ENCODE measurements at places on chromosomes 6 and 20.

GRCh38 chr6:106906232-106906631 lies 68.3 kb downstream of the CD24 start:
- DNase-seq: no peak

- no peak for DNase-seq
Measured at GRCh38 chr20:48782053-48782452, 45.7 kb downstream of the PREX1 start.

DNA sequence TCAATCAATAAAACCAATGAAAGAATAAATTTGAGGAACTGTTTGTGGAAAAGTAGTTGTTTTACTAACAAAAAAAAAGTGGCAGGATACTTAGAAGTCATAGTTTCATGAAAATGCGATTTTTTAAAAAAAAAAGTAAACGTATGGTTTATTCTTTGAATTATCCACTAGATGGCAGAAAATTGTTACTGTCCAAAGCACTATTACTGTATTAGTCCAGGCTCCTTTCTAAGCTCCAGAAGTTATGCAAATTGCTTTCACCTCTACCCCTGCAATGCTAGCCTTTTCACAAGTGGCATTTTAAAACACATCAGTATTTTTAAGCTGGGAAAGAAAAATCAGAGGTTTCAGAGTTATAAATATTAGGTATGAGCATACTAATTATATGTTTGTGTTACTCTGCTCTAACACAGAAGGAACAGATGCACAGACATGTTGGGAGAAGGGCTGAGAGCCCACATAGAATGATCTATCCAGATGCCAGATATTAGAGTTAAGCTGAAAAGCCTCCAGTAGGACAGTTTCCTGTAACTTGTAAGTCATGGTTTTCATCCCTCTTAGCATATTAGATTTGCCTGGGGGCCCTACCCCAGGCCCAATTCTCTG lies 63.9 kb downstream of the FHL5 start:
- DNase-seq: no peak

GRCh38 chr20:31638317-31638716 lies 605 bp downstream of the COX4I2 start:
- no peak for DNase-seq

GRCh38 chr20:49579874-49580812 lies 12.2 kb upstream of the PTGIS start:
- DNase-seq: no peak

- peak; percentile 38 for DNase-seq
Measured at GRCh38 chr20:22312744-22313346, 271.5 kb downstream of the FOXA2 start.

DNA sequence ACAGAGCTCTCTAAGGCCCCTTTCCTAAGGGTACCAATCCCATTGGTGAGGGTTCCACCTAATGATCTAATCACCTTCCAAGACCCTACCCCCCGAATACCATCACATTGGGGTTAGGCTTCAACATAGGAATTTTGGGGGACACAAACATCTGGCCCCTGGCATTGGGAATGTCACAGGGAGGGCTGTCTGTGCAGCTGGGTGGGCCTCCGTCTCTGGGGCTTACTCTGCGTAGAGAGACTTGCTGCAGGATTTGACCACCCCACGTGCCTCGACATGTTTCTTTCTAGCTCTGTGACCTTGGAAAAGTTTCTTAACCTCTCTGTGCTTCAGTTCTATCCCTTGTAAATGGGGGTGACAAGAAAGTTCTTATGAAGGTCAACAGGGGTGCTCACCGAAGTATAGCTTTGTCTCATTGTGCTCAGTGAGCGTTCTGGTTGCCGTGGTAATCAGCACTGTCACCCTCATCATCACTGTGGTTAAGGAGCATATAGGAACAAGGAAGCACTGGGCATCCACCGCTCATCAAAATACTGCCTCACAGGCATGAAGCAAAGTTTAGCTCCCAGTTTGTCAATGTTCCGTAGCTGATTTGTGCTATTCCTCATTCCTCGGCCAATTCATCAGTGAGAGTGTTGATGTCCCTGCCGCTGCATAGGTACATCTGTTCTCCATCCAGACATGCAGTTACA lies 152.8 kb downstream of the SYCP2 start:
- DNase-seq: no peak

DNA sequence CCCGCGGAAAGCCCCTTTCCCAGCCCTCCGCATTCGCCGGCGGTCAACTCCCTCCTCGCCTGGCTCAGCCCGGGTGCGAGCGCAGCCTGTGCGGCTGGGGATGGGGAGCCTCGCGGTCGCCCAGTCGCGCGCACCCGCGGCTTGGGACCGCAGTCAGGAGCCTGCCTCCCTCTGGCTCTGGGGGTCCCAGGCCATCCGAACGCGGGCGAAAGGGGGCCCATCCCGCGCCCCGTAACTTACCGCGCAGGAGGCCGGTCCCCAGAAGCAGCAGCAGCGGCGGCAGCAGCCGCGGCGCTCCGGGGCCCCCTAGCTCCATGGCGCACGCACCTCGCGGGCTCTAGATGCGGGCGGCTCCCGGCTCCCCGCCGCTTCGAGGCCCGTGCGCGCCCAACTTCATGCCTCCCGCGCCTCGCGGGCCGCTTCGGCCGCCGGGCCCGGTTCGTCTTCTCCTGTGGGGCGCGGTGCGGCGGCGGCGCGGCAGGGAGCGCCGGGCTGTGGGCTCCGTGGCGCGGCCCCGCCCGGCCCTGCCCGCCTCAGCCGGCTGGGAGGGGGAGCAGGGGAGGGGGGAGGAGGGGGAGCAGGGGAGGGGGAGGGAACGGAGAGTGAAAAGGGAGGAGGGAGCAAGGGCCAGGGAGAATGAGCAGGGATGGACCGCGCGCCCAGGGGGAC lies at the start of gene CHRNA4:
CHRNA4 (minus strand) TSS at position 500 of the 669 bp plus-strand sequence; CDS start at position 316, 184 bp downstream.
- no peak for DNase-seq

DNA sequence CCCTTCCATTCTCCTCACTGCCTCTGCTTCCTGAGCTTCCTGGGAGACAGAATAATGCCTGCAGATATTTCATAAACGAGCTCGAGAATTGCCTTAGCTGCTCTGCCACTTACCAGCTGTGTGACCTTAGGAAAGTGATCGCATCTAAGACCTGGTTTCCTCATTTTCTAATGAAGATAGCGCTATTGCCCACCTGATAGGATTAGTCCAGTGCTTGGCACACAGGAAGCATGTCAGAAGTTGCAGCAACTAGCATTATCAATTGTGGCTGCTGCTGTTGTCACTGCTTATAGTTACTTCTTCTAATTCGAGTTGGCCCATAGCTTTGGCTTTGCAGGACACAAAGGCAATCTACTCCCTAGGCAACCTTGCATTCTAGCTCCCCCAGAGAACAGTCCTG lies 305.5 kb upstream of the SGK1 start:
- DNase-seq: no peak

- DNase-seq: no peak
Measured at GRCh38 chr6:11775791-11776409, 2.7 kb downstream of the ADTRP start.

DNA sequence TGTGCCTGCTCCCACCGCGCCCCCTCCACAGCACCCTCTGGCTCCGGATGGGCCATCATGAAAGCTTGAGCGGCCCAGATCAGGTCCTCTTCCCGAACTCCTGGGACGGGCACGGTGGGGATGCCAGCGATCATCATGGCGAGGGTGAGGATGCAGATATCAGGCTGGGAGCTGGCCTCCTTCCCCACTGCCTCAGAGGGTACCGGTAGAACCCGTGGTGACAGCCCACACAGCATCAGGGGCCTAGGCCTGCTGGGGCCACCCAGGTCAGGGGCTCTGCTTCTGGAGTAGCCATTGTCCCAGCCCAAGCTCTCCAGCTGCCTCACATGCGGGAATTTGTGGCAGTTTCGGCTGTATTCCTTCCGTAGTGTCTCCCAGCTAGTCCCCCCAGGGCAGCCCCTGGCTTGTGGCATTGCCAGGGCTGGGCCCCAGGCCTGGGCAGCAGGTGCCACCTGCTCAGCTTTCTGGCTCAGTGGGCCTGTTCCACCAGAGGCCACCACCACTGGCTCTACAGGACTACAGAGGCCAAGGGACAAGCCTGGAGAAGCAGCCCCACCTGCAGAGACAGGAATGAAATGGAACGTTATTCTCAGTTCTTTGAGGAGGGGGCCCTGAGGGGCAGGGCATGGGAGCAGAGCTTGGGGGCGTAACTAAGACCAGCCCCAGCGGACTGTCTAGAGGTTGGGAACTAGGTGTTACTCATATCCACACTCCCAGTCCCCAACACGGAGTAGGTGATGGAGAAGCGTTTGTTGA lies 654 bp downstream of the SPATA25 start:
- DNase-seq: no peak

GRCh38 chr6:47343600-47343999 lies 33.9 kb upstream of the TNFRSF21 start:
- DNase-seq: no peak

- no peak for DNase-seq
Measured at GRCh38 chr20:63737945-63738686, 1.5 kb upstream of the SLC2A4RG start.

- DNase-seq: no peak
Measured at GRCh38 chr20:57509665-57510237, 15.2 kb downstream of the CTCFL start.

- no peak for DNase-seq
Measured at GRCh38 chr6:169499848-169500247, 202.0 kb downstream of the WDR27 start.

GRCh38 chr6:161543684-161544309 lies 269.9 kb upstream of the AGPAT4 start:
- no peak for DNase-seq

GRCh38 chr20:63442100-63442493 lies 30.4 kb downstream of the KCNQ2 start:
- DNase-seq: no peak

DNA sequence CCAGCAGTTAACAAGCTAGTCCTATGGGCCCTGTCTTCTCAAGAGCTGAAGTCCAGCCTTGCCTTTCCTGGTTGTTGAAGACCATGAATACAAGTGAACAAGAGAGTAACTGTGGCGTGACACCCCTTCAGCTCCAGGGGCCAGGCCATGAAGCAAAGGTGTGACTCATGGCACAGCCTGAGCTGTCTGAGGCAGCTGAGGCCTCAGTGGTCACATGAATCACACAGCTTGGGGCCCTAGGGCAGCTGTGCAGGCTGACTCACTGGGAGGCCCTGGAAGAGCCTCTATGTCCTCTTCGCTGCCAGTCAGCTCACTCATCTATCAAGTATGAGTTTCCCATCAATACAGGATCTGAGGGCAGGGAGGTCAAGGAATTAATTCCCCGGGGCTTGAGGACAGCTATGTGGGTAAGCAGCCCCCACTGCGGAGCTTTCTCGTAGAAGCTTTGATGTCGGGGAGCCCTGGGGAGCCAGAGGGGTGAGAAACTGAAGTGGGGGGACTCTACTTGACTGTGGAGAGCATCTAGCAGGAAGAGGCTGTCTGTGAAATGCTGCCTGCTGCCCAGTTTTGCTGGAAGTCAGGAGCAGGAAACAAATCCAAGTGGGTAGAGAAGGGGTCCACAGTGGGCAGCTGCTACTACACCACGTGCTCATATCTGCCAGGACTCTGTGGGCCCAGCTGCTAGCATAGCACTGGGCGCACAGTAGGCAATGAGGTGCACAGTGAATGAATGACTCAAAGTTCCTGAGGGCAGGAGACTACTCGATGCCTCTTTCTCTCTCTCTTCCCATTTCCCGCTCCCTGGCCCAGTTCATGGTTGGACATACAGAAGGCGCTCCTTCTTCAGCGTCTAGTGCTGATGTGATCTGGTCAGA lies 13.7 kb upstream of the FAM83C start:
- DNase-seq: no peak

Data from neuronal stem cell (in vitro differentiated cells).